ENCODE measurements at places on chromosomes 2 and 18.

GRCh38 chr2:2024751-2025481 lies 280.6 kb upstream of the PXDN start:
- DNase-seq: no peak

GRCh38 chr2:213148572-213149261 lies 2.7 kb downstream of the IKZF2 start:
- no peak for DNase-seq

GRCh38 chr18:45324495-45325113 lies 290.7 kb upstream of the SLC14A2 start:
- DNase-seq: peak; percentile 88

GRCh38 chr2:23505984-23506380 lies 121.0 kb downstream of the KLHL29 start:
- peak; percentile 17 for DNase-seq

GRCh38 chr2:206116278-206116677 lies 30.3 kb upstream of the INO80D start:
- no peak for DNase-seq

GRCh38 chr2:157489983-157490382 lies 46.1 kb upstream of the CYTIP start:
- no peak for DNase-seq

DNA sequence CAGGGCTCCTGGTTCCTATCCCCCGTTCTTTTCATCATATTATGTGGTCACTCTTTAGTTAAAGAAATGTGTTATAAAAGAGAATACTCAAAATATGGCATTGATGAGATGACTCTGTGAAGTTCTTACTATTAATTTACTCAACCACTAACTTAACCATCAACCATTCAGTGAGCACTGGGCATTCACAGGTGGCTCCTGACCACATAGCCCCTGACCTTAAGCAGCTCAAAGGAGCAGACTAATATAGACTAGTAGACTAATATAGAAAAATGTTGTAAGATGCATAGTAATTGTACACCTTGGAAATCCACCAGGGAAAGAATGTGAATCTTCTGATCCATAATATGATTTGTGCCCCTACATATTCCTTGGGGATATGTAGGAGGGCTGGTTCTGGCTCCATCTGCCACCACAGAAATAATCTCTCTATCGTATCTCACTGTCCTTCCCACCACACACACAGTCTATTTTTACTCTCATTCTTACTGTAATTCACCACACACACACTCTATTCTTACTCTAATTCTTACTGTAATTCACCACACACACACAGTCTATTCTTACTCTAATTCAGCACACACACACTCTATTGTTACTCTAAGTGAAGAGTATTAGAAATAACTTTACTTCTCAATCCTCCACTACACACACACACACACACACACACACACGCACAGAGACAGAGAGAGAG lies 188.9 kb upstream of the ITGA4 start:
- DNase-seq: no peak

DNA sequence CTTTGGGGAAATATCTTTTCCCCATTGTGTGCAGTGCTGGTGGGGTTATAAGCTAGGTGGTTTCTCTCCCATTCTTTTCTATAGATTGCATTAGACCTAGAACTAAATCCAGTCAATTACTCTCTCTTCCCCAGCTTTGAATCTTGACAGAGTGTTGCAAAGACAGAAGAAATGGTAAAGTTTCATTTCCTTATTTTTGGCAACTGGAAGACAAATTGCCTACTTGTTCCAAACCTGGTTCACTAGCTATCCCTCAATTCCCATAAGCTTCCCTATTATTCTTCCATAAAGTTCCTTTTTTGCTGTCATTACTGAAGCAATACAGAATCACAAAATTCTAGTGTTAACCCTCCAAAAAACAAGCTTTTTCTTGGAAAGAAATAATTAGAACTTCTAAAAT lies 94.0 kb upstream of the ITGA4 start:
- DNase-seq: no peak

DNA sequence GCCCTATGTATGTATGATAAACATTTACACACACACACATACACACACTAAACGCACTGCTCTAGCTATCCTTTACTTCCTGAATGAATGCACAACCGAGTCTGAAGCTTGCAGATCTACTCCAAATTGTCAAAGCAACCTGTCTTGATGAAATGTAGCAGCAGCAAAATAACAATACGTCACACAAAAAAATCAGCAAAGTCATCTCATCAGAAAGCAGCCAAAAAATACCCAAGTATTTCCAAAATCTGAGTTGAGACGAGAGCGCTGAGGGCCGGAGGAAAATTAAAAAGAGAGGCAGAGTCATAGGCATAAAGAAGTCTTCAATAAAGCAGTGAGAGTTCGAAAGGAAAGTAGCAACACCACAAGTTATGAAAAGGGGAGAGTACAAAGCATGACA lies 67.7 kb downstream of the ZNF521 start:
- DNase-seq: no peak

GRCh38 chr2:142758973-142759372 lies 118.5 kb upstream of the KYNU start:
- no peak for DNase-seq

DNA sequence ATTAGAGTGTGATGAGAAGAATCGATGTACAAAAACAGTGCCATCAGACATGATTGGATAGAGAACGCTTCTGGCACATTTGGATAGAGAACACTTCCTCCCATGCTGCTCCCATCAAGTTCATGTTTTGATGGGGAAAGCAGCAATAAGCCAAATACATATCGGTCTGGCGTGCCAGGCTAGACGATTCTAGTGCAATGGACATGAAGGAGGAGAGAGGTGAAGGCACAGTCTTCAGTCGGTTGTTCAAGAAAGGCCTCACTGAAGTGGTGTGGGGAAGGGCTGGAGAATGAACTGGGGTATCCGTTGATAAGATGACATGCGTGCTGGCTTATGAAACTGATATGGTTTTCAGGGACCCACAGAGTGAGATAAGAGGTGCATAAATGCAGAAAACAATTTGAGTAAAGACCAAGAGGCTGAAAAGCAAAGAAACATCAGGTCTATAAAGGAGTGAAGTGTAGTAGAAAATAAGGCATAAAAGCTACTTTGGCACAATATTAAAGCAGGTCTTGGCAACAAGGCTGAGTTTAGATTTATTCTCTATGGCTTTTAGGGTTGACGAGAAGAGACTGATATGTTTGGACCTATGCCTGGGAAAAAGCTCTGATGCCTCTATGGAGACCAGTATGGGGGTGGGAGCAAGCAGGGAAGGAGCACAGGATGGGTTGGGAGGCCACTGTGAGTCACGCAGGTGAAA lies 117.6 kb upstream of the PIEZO2 start:
- DNase-seq: no peak

- DNase-seq: no peak
Observed at GRCh38 chr2:161943011-161943410, 131.0 kb downstream of the DPP4 start.

- no peak for DNase-seq
Observed at GRCh38 chr18:36041146-36041545, 26.2 kb downstream of the RPRD1A start.

DNA sequence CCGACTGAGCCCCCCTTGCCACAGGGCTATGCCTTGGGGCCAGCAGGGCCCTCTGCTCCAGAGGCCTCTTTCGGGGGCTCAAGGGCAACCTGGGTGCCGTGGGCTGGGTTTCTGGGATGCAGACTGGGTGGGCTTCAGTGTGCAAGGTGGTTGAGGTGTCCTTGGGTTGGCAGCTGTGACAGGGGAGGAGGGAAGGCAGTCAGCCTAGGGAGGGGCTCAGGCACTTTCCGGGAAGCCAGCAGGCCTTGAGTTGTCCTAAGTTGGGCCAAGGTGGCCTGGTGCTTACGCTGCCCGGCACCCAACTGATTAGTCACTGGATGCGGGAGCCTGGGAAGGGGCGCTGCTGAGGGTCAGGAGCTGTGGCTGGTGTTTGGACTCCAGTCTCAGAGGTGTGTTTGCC lies 199.5 kb downstream of the TWIST2 start:
- DNase-seq: no peak

DNA sequence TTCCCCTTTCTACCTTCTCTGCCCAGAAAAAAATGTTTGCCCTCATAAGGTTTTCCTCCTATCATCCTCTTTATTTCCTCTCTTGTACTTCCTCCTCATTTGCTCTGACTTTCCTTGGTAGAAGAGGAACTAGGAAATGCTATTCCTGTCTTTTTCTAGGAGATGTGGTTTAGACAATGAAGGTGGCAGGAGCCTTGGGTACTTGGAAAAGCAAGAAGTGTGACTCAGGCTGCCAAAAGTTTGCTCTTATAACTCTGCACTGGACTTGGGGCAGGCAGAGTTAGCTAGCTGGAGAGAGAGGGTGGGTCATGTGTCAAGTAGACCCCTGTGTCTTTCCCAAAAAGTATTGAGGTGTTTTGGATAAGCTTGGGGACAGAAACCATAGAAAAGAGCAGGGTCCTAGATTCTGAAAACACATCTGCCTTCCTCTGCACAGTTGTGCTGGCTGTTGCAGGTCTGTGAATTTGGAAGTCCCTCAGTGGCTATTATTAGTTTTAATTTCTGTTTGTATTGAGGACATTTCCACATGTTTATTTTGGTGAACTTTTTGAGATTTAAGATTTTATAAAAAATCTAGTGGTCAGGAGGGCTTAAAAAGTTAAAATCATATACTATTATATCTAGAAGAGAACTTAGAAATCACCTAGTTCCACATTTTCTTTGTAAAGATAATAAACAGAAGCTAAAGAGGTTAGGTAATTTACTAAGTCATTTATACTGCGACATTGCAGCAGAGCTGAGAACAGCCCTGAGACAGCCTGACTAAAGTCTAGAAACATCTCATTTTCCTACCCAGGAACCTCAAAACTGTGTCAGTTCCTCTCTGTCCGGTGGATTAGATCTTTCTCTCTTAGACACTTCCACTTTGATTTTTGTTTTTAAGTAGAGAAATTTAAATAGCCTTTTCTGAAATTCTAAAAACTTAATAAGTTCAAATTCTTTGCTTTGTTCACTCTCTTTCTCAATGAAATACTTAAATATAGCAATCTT lies 16.0 kb downstream of the INSIG2 start:
- no peak for DNase-seq

DNA sequence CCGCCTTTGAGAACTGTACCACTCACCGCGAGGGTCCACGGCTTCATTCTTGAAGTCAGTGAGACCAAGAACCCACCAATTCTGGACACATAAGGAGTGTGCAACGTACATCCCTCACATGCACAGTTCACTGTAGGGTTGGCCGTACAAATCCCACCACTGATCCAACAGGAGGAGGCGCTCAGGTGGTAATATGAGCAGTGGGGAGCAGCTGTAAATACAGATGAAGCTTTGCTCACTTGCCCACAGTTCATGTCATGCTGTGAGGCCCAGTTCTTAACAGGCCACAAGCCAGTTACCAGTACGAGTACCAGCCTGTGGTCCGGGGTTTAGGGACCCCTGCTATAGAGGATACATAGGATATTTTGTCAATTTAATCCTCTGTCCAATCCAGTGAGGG lies 54.4 kb downstream of the CYP1B1 start:
- DNase-seq: no peak

- no peak for DNase-seq
Observed at GRCh38 chr2:63500398-63500797, 87.9 kb downstream of the WDPCP start.

GRCh38 chr2:229392196-229392595 lies 121.1 kb upstream of the PID1 start:
- no peak for DNase-seq

DNA sequence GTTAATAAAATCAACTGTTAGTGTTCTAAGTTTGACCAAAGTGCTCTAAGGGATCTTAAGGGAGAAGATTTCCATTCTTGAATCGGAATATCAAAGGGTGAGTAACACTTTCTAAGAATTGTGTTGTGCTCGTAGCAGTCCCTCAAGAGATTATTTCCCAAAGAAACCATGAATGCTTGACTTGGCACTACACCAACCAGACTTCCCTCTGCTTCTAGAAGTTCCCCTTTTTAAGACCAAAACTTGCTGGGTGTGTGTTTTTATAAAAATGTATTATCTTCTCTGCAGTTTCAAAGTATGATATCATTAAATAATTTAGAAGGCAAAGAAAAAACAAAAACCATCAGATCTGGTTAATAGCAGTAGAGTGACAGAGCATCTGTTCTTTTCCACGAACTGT lies 522.0 kb upstream of the FAM98A start:
- no peak for DNase-seq

GRCh38 chr2:170670651-170671050 lies 44.5 kb upstream of the SP5 start:
- DNase-seq: no peak

DNA sequence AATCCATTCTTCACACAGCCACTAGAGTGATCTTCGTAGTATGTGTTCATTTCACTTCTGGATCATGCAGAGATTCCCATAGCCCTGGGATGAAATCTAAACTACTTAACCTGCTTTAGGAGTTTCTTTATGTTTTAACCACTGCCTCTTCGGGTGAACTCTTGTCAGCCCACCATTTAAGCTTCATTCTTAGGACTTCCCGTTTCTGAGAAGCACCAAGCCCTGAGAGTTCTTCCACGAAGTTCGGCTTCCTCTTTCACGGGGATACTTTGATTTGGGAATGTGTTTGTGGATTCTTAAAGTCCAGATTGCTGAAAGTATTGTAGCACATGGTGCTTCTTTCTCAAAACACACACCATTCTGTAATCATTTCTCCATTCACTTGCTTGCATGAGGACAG lies 205.0 kb downstream of the UBE2E3 start:
- no peak for DNase-seq

- DNase-seq: no peak
Observed at GRCh38 chr18:36931106-36931505, 102.2 kb downstream of the KIAA1328 start.

- no peak for DNase-seq
Observed at GRCh38 chr2:207792244-207792785, 22.6 kb upstream of the FZD5 start.

- no peak for DNase-seq
Observed at GRCh38 chr2:240356700-240357640, 78.5 kb upstream of the GPC1 start.

DNA sequence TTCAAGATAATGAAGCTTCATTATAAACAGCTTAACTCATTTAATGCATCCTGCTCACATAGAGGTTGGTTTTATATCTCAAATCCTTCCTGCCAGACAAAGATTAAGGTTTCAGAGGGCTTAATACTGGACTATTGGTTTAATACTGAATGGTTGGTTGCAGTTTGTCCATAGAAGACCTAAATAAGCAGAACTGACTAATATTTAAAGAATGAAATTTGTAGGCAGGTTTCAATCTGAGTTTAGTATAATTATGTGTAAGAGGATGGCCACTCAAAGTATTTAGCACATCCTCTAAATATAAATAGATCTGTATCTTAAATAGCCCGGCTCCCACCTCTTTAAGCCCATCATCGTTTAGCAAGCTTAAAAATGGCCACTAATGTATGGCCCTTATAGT lies 92.5 kb downstream of the EPB41L5 start:
- no peak for DNase-seq

GRCh38 chr2:240387669-240388358 lies 47.6 kb upstream of the GPC1 start:
- peak; percentile 79 for DNase-seq

- DNase-seq: no peak
Observed at GRCh38 chr2:54271189-54271588, 15.2 kb upstream of the TSPYL6 start.

Measured in psoas muscle (tissue), 8 donors.